ENCODE measurements at places on chromosomes 16 and 17. TPM values are rescaled to one million over a fixed set of nuclear protein-coding genes. Genes with fewer than 3 reads are reported as not detected.

The RTN4RL1 gene
- polyA plus RNA-seq = 1.5 TPM

The VASN gene
- 35.7 TPM for polyA plus RNA-seq

The TMEM238L gene
- polyA plus RNA-seq = 2.4 TPM

The ANKRD40CL gene
- 0.60 TPM for polyA plus RNA-seq

The TPPP3 gene
- 53.8 TPM for polyA plus RNA-seq

The ZG16B gene
- polyA plus RNA-seq = not detected

The MYH1 gene
- polyA plus RNA-seq = 0.04 TPM

The SLC9A5 gene
- polyA plus RNA-seq = 5.9 TPM

The UTS2R gene
- 0.19 TPM for polyA plus RNA-seq

The KCNH6 gene
- polyA plus RNA-seq = 1.1 TPM

The PPM1E gene
- polyA plus RNA-seq = 4.6 TPM

The DOC2B gene
- polyA plus RNA-seq = 5.6 TPM

The NPIPB6 gene
- polyA plus RNA-seq = 3.0 TPM

The MYOCD gene
- 6.4 TPM for polyA plus RNA-seq

The CLN3 gene
- polyA plus RNA-seq = 32.4 TPM

The COG1 gene
- polyA plus RNA-seq = 46.1 TPM

The SUZ12 gene
- polyA plus RNA-seq = 55.8 TPM

The CHST6 gene
- 0.26 TPM for polyA plus RNA-seq

The MAPK8IP3 gene
- 79.2 TPM for polyA plus RNA-seq

The PPY gene
- polyA plus RNA-seq = 0.43 TPM

The FOXF1 gene
- polyA plus RNA-seq = 0.05 TPM

The ST6GALNAC1 gene
- polyA plus RNA-seq = 0.27 TPM

The CACNG1 gene
- 0.11 TPM for polyA plus RNA-seq

The SLC5A10 gene
- polyA plus RNA-seq = 0.45 TPM

The PLLP gene
- 2.0 TPM for polyA plus RNA-seq

The TBC1D3H gene
- not detected for polyA plus RNA-seq

The NGFR gene
- polyA plus RNA-seq = 7.2 TPM

The DPEP3 gene
- not detected for polyA plus RNA-seq

The SMIM5 gene
- polyA plus RNA-seq = 10.3 TPM

The PABPN1L gene
- polyA plus RNA-seq = not detected

The FADS6 gene
- polyA plus RNA-seq = not detected

The ALDH3A2 gene
- 98.0 TPM for polyA plus RNA-seq

The HOXB1 gene
- not detected for polyA plus RNA-seq

The EFCAB5 gene
- 2.1 TPM for polyA plus RNA-seq

The TUBB3 gene
- 12.5 TPM for polyA plus RNA-seq

The FTO gene
- polyA plus RNA-seq = 92.5 TPM

The CCT6B gene
- polyA plus RNA-seq = 5.1 TPM

The CDH15 gene
- polyA plus RNA-seq = 2.3 TPM

The NTN1 gene
- 13.2 TPM for polyA plus RNA-seq

The CEP295NL gene
- 0.09 TPM for polyA plus RNA-seq

The NPIPB5 gene
- polyA plus RNA-seq = 61.2 TPM

The TBC1D24 gene
- 15.5 TPM for polyA plus RNA-seq

The CCDC40 gene
- 15.2 TPM for polyA plus RNA-seq

The EZH1 gene
- 42.3 TPM for polyA plus RNA-seq

The KRTAP1-1 gene
- not detected for polyA plus RNA-seq

The CLEC18C gene
- polyA plus RNA-seq = 46.8 TPM

All from left renal pelvis (tissue), 4 donors.